ENCODE measurements at places on chromosomes 4 and X.
A peak's percentile ranks its signal among the peaks of the same experiment; 100 is the strongest.

GRCh38 chr4:122635205-122635604 is 14.3 kb upstream of the IL21 start:
- no peak for DNase-seq

GRCh38 chr4:141858437-141858836 is 222.1 kb downstream of the IL15 start:
- no peak for DNase-seq

DNA sequence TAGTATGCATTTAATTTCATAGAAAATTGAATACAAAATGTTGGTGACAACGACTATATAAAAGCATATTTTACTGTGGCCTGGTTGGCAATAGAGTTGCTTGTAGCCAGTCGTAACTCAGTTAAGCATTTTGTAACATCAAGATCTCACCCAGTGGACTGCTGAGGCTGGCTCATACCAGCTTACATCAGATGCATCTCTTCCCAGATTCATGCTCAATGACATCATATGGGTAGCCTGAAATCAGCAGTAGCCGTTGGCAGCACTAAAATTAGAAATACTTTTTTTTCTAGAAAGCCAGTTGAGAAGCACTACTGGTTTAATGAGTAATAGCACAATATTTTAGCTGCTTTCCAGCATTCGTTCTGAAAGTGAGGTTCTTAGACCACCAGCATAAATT is 341.2 kb downstream of the TECRL start:
- no peak for DNase-seq

- DNase-seq: peak; percentile 15
Observed at GRCh38 chr4:142405695-142406498, 440.2 kb downstream of the INPP4B start.

- DNase-seq: no peak
Observed at GRCh38 chr4:16237715-16238114, 11.4 kb upstream of the TAPT1 start.

- DNase-seq: no peak
Observed at GRCh38 chrX:36581030-36581429, 427.1 kb upstream of the FAM47C start.

DNA sequence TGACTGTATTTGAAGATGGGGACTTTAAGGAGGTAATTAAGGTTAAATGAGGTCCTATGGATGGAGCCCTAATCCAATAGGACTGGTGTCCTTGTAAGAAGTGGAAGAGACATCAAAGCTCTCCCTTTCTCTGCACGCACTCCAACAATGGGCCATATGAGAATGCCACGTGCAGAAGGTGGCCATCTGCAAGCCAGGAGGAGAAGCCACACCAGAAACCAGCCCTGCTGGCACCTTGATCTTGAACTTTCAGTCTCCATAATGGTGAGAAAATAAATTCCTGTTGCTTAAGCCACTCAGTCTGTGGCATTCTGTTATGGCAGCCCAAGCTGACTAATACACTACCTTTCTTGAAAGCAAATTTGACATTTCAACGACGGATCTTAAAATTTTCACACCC is 73.2 kb downstream of the SMARCA1 start:
- DNase-seq: no peak

- DNase-seq: no peak
Observed at GRCh38 chr4:85761803-85762528, 287.0 kb downstream of the ARHGAP24 start.

DNA sequence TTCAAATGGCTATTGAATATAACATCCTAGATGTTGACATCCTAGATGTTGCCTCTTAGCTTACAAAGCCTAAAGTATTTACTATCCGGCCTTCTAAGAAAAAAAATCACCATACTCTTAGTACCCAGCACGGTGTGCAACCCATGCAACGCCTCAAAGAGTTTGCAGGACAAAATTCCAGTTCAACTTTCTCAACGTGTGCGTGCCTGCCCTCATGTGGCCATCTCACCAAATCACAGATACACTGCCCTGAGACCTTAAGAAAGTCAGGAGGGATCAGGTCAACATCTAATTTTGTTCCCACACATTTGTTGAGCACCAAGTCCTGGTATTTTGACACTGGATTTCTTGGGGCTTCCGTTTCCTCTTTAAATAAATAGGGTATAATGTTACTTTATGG is 68.3 kb downstream of the CRMP1 start:
- peak; percentile 23 for DNase-seq

DNA sequence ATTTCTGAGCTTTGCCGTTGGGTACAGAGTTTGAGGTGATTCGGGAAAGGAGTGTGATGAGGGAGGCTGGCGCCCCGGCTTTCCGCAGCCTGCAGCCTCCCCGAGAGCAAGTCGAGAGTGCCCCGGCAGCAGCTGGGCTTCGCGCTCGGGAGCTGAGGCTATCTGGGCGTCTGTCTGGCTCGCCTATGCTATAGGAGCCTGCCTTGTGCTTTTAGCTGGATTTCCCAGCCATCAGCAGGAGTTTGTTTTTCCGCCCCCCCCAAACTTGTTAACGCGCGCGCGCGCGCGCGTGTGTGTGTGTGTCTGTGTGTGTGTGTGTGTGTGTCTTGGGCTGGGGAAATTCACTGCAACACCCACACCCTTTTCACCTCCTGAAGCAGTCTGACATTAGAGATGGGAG is 765 bp upstream of the DGKK start:
- no peak for DNase-seq

DNA sequence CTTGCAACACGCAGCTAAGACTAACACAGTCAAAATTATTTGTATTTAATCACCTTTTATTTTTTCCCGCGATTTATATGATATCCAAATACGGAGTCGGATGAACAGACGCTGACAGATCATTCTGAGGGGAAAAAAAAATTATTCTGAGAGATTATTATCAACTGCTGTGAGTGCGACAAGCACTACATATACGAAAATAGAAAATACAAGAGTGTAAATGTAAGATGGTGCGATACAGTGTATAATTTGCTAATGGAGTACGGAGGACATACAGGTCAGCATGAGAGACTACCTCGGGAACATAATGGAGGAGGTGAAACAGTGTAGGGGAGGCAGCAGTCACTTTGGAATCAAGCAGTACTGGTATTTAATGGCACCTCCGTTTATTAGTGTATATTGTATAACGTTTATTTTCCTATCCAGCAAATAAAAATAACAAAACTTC is 2.8 kb upstream of the LIN54 start:
- DNase-seq: no peak

GRCh38 chr4:130760246-130760645 is 1664.3 kb downstream of the C4orf33 start:
- no peak for DNase-seq

GRCh38 chr4:113293674-113294073 is 244.2 kb downstream of the ANK2 start:
- DNase-seq: no peak

- no peak for DNase-seq
Observed at GRCh38 chr4:30904215-30904555, 184.0 kb downstream of the PCDH7 start.

DNA sequence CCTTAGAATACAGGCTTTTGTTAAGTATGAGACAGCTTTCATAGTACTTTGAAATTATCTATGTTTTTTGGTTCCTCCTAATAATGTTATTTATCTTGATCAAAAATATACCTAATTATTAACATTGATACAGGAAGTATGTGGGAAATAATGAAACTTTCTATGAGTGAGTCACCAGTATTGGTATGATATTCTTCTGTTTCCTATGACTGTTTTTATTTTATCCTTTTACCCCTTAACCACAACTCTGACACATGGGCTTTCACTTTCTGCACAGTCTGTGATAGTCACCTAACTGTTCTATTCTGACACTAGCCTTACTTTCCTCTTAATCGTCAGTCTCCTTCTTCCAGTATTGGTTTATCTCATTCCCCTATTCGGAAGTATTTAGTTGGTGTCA is 4.7 kb downstream of the THAP9 start:
- peak; percentile 59 for DNase-seq

GRCh38 chrX:102599951-102600579 is 750 bp downstream of the ARMCX5 start:
- DNase-seq: no peak

DNA sequence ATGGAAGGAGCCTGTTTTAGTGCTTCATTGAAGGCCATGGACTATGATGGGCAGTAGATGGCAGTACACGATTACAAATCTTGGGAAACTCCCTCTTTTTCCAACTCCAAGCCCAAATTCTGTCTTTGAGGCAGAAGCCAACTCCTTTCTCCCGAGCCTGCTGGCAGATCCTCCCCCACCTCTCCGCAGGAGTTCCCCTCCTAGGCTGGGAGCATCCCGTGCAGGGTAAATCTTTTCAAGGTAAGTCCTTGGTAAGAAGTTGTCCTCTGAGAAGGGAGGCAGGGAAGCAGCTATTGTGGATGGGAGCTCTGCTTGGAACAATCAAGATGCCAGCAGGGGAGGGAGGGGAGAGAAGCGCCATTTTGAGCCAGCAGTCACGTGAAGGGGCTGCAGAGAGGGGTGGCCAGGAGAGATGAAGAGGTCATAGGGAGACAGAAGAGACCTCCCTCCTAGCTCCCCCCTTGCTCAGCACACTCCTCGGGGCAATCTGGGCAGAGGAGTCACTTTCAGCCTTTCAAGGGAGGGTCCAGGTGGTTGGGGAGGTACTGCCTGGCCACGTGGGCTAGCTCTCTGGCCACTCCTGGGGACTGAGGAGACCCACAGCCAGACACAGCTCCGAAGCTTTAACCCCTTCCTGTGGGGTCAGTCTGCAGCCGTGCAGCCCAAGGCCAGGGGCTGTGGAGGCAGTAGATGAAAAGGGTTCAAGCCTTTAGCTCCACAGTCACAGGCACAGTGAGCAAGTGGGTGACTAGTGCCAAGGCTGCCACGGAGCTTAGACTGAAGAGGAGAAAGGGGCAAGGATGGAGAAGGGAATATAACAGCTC is 9.6 kb downstream of the CC2D2A start:
- no peak for DNase-seq

GRCh38 chr4:150136481-150136880 is 58.2 kb downstream of the DCLK2 start:
- no peak for DNase-seq
